ENCODE measurements at places on chromosomes 4 and X.

GRCh38 chr4:122826553-122827257 lies at the start of gene FGF2:
Gene FGF2 (plus strand): TSS chr4:122826831. CDS start chr4:122827175, 344 bp downstream.
- DNase-seq: peak; percentile 45

GRCh38 chr4:88353324-88353723 lies 25.3 kb upstream of the HERC6 start:
- no peak for DNase-seq

DNA sequence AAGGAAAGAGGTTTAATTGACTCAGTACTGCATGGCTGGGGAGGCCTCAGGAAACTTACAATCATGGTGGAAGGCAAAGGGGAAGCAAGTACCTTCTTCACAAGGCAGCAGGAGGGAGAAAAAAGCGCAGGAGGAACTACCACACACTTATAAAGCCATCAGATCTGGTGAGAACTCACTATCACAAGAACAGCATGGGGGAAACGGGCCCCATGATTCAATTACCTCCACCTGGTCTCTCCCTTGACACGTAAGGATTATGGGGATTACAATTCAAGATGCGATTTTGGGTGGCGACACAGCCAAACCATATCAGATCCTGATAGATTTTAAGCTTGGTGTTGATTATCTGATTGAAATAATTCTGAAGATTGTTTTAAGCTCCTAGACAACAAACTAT lies 218.7 kb downstream of the CBR4 start:
- no peak for DNase-seq

DNA sequence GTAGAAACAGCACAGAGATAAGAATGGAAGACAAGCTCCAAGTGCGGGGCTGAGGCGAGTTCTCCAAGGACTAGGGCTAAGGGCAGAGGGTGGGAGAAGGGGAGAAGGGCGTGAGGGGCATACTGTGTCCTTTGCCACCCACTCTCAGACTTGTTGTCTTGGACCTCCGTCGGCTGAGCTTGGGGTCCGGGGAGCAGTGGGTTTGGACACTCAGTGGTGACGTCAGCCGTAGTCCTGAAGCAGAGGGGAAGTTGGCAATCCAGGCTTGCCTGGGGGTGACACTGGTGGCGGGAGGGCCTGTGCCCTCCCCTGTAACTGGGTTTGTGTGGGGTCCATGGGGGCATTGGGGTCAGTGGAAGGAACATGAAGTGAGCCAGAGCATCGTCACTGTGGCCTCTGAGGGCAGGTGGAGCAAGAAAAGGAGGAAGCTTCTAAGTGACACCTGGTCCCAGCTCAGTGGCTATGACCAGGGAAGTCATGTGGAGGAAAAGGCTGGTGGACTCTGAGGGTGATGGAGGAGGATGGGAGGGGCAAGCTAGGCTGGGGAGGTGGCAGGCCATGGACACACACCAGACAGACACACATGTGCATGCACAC lies 17.6 kb downstream of the CD99 start:
- no peak for DNase-seq

GRCh38 chr4:164023214-164023613 lies 528.7 kb downstream of the TMA16 start:
- no peak for DNase-seq

DNA sequence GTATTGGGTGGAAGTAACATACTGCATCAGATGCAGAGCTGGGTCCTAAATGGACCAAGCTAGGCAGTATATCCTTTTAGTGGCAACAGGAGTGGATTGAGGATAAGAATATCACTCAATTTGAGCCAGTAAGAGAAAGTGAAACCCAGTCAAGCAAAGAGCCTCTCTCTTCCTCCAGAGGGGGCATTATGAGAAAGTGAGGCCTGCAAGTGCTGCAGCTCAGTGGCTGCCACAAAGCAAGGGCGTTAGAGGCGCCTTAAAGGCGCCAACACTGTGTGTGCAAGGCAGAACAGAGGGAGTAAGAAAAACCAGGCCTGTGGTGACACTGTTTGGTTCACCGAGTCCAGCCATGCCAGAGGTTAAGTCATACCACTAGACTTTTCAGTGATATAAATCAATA lies 17.5 kb downstream of the STX18 start:
- peak; percentile 35 for DNase-seq

DNA sequence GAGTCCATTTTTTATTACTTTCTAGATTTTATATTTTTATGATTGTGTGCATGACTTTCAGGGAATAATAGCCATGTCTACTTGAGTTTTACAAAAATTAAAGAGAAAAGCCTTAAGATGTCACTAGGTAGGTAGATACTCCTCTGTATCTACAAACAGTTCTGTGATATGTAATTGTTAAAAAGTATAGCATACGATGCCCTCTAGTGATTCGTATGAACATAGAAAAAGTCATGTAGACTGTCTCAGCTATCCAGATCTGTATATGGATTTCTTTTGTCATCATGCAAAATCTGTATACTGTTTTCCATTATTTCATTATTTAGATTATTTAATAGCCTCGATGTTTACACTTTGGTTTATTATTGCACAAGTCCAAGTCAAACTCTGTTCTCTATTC lies 856.6 kb downstream of the CENPC start:
- DNase-seq: no peak

- DNase-seq: peak; percentile 43
Observed at GRCh38 chrX:152904151-152905080, 6.5 kb downstream of the ZNF185 start.

DNA sequence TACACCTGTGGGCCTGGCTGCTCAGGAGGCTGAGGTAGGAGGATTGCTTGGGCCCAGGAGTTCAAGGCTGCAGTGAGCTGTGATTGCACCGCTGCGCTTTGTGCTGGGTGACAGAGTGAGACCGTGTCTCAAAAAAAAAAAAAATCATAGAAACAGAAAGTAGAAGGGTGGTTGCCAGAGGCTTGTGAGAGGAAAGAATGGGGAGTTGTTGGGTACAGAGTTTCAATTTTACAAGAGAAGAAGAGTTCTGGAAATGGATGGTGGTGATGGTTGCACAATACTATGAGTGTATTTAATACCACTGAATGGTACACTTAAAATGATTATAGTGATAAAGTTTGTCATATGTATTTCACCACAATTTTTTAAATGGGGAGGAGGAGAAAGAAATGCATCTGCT lies 10.2 kb upstream of the GLOD5 start:
- DNase-seq: no peak

DNA sequence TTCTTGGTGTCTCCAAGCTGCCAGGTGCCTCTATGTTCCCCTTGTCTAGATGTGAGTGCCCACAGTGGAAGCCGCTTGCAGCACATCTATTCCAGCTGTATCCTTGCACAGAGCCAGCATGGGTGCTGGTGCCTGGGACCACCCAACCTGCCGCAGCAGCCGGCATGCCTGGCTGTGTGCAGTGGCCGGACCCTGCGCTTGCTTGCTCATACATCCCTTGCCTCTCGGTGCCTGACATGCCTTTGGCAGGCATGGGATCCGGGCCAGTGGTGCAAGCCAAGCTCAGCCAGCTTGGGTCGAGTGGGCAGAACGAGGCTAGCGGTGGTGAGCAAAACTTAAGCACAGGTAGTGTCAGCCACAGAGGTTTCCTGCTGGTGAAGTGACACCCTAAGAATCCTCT lies 355.1 kb downstream of the TLL1 start:
- DNase-seq: no peak

GRCh38 chrX:46407036-46407752 lies 138.0 kb downstream of the ZNF674 start:
- DNase-seq: no peak

GRCh38 chrX:47585273-47585672 lies 3.0 kb downstream of the TIMP1 start:
- DNase-seq: no peak

DNA sequence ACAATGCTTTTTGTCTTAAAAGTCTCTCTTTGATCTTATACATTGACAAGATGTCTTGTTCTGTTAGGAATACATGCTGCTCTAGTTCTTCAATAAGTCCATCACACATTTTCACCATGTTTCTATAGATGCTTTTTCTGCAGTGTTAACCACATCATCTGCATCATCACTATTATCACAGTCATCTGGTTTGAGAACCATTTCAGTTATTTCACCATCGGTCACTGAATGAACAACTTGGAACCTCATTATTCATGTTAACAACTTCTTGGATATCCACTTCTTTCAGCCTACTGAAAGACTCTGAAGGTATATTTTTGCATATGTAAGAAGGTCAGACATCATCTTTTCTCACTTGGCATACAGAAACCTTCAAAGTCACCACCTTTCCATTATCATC lies 975.2 kb downstream of the STIM2 start:
- DNase-seq: no peak

- DNase-seq: no peak
Observed at GRCh38 chr4:140005699-140006098, 148.3 kb downstream of the MAML3 start.

GRCh38 chrX:53940180-53940579 lies 104.1 kb downstream of the PHF8 start:
- no peak for DNase-seq

DNA sequence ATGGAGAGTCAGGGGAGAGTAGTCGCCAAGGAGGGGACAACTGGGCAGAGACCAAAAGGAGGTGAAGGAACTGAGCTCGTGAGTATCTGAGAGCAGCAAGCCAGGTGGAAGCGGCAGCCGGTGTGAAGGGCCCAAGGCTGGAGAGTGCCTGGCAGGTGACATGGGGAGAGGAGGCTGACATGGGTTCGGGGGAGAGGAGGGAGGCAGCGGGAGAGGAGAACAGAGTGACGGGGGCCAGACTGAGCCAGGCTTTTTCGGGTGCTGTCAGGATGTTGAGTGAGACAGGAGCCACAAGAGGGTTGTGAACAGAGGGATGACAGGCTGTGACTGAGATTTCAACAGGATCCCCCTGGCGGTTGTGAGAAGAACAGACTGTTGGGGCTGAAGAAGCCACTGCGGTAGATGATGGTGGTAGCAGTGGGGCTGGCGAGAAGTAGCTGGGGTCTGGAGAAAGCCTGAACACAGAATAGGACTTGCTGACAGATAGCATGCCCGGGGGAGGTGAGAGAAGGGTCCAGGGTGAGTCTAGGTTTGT lies 5.7 kb downstream of the ELK1 start:
- no peak for DNase-seq

- no peak for DNase-seq
Observed at GRCh38 chr4:81919810-81920209, 448.1 kb upstream of the RASGEF1B start.

DNA sequence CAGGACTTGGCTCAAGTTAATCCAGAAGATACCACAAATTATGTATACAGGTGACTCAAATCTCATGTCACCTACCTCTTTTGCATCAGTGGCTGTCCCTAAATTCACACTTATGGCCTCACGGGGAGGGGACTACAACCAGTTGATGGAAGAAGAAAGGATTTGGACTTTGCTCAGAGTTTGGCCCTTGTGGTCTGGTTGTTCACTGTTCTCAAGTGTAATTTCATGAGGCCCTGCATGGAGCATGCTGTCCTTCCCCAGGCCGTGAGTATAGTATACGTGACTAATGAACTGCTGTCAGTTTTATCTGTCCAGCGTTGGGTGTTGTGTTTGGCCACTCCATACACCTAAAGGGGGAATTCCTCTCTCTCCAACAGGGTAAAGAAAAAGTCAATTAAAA lies 27.5 kb upstream of the LSM6 start:
- no peak for DNase-seq

GRCh38 chr4:175703956-175704600 lies 108.0 kb downstream of the GPM6A start:
- no peak for DNase-seq

GRCh38 chrX:43836435-43837184 lies 45.6 kb downstream of the MAOB start:
- DNase-seq: no peak

DNA sequence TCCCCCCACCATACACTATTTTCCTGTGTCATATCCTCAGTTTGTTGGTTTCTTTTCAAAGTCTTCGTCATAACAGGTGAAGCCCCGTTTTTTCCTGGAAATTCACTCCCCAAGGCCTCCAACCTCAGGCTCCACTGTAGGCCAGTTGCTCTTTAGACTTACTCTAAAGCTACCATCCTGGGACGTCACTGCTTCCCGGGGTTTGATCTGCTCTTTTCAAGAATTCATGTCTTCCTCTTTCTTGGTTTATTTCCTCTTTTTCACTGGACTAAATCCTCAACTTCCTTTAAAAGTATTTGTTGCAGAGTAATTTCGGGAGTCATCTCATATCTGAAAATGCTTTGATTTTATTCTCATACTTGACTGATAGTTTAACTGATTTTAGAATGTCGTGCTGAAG lies 6.5 kb upstream of the SERTM2 start:
- DNase-seq: no peak

GRCh38 chr4:22500831-22501714 lies 14.8 kb downstream of the ADGRA3 start:
- DNase-seq: no peak

DNA sequence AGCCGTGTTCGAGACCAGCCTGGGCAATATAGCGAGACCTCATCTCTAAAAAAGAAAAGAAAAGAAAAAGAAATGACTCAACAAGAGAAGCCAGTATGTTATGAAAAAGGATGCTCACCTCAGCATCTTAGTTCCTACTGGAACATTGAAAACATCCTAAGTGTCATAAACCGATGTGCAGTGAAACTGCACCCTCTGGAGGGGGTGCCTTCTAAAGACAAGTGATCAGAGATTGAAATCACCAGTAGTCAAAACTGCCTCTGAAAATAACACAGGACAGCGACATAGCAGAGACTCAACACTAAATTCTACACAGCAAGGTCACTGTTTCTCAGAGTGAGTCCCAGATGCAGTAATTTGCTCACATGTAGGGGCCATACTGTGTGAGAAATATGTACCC lies 28.0 kb upstream of the ATP6AP2 start:
- no peak for DNase-seq

DNA sequence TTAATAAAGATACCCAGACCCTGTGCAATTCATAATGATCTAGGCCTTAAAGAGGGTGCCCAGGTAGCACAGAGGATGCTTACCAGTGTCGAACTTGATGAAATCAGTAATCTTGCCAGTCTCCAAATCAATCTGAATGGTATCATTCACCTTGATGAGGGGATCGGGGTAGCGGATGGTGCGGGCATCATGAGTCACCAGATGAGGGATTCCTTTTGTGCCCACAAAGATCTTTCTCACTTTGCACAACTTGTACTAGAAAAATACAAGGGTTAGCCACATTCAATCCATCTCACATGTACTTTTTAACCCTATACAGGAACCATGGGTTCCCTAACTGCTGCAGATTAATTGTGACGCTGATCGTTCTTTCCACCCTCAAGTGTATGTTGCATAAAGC lies 3.3 kb downstream of the RPS4X start:
- no peak for DNase-seq

DNA sequence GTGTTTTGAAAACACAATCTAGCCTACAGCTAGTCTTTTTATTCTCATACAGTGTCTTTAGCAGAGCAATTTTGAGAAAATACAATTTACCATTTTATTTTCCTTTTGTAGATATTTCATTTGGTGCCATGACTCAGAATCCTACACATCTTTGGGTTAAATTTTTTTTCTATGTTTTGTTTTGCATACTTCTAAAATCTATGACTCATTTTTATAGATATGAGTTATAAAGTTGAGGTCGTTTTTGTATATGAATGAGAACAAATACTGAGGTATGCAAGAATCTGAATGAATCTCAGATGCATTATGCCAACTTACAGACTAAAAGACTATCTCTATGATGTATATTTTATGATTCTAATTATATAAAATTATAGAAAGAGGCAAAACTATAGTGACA lies 206.5 kb upstream of the ANXA10 start:
- DNase-seq: no peak
